Lower lobe of right lung (tissue), 2 donors: ENCODE measurements at places on chromosomes 4 and X. TPM values are rescaled to one million over a fixed set of nuclear protein-coding genes. Genes with fewer than 3 reads are reported as not detected.
A peak's percentile ranks its signal among the peaks of the same experiment; 100 is the strongest.

GRCh38 chr4:1366371-1367229 is 19.6 kb downstream of the UVSSA start:
- no peak overlapping the region for H3K27ac ChIP-seq
- peak; percentile 40 for DNase-seq
- peaks cover 13% of the 10 kb centered on the region for H3K4me1 ChIP-seq
- peaks cover 50% of the 10 kb centered on the region for H3K36me3 ChIP-seq
- H3K27me3 ChIP-seq, result no peaks in the 10 kb centered on the region

- no peak overlapping the region for H3K27ac ChIP-seq
- H3K36me3 ChIP-seq, result no peaks in the 10 kb centered on the region
- DNase-seq, result no peak
- no peak overlapping the region for H3K4me3 ChIP-seq
These were observed 371.9 kb upstream of the PITX2 start for GRCh38 chr4:110994781-110995180.

The HEPH gene
- 11.4 TPM for total RNA-seq

DNA sequence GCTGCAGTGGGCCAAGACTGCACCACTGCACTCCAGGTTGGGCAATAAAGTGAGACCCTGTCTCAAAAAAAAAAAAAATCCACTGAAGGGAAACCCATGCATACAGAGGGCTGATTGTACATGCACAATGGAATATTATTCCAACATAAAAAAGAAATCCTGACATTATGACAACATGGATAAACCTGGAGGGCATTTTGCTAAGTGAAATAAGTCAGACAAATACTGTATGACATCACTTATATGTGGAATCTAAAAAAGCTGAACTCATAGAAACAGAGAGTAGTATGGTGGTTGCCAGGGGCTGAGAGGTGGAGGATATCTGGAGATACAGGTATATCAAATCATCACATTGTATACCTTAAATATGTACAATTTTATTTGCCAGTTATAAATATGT is 102.2 kb downstream of the PPEF1 start:
- no peak for DNase-seq
- no peak overlapping the region for H3K4me3 ChIP-seq
- no peaks in the 10 kb centered on the region for H3K36me3 ChIP-seq
- H3K27ac ChIP-seq, result no peak overlapping the region
- no peaks in the 10 kb centered on the region for H3K27me3 ChIP-seq

The PDLIM5 gene
- 75.8 TPM for total RNA-seq

GRCh38 chr4:108774809-108775530 is 12.1 kb upstream of the ETNPPL start:
- DNase-seq, result peak; percentile 58
- no peaks in the 10 kb centered on the region for H3K36me3 ChIP-seq
- no peak overlapping the region for H3K4me3 ChIP-seq

The VCX3B gene
- not detected for total RNA-seq

GRCh38 chr4:176579226-176579625 is 213.5 kb downstream of the VEGFC start:
- H3K27me3 ChIP-seq, result no peaks in the 10 kb centered on the region
- no peaks in the 10 kb centered on the region for H3K4me1 ChIP-seq
- no peak overlapping the region for H3K4me3 ChIP-seq
- no peak for DNase-seq

DNA sequence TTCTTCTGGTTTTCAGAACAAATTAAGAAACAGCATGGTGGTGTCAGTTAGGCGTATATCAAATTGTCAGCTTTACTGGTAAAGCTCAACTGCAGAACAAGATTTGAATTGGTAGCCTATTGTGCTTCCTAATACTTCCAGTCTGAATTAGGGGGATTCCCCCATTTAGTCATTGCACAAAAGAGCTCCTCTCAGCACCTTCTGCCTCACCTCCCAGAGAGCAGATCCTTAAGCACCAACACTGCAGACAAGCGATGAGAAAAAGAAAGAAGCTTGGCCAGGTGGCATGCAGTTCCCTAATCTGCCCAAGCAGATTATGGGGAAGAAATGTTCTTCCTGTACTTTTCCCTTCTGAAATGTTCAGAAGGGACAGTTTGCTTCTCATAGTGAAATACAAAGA is 9.2 kb downstream of the MAP9 start:
- H3K27ac ChIP-seq, result no peak overlapping the region
- DNase-seq, result no peak
- H3K4me1 ChIP-seq, result no peaks in the 10 kb centered on the region
- H3K27me3 ChIP-seq, result no peaks in the 10 kb centered on the region

DNA sequence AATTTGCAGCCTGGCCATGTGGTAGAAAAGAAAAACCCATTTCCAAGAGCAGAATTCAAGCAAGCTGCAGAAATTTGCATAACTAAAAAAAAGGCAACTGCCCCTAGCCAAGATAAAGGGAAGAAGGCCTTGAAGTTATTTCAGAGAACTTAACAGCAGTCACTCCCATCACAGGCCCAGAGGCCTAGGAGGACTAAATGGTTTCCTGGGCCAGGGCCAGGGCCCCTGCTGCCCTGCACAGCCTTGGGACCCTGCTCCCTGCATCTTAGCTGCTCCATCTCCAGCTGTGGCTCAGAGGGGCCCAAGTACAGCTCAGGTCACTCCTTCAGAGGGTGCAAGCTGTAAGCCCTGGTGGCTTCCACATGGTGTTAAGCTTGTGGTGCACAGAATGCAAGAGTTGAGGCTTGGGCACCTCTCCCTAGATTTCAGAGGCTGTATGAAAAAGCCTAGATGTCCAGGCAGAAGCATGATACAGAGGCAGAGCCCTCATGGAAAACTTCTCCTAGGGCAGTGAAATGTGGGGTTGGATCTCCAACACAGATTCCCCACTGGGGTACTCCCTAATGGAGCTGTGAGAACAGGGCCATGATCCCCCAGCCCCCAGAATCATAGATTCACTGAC is 6.7 kb upstream of the MID2 start:
- H3K36me3 ChIP-seq, result no peaks in the 10 kb centered on the region
- no peaks in the 10 kb centered on the region for H3K27me3 ChIP-seq
- H3K27ac ChIP-seq, result no peak overlapping the region
- peaks cover 9% of the 10 kb centered on the region for H3K4me1 ChIP-seq
- DNase-seq, result no peak

DNA sequence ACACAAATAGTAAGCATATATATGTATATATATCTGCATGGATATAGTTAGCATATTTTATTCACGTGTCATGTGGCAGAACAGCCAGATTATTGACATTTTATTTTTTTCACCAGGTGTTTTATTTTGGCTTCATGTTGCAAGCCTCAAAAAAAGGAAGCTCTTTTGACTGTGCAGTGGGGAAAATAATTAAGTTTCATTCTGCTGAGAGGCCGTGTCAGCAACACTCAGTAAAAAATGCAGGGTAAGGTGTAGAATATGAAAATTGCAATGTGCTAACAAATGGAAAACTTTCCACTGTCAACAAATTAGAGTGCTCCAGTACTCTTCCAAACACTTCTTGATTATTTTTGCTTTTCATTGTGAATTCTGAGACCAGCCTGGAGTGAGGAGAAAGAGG is 511.5 kb downstream of the GLUD2 start:
- DNase-seq, result no peak
- no peak overlapping the region for H3K4me3 ChIP-seq
- no peak overlapping the region for H3K27ac ChIP-seq
- H3K36me3 ChIP-seq, result no peaks in the 10 kb centered on the region
- H3K4me1 ChIP-seq, result no peaks in the 10 kb centered on the region

DNA sequence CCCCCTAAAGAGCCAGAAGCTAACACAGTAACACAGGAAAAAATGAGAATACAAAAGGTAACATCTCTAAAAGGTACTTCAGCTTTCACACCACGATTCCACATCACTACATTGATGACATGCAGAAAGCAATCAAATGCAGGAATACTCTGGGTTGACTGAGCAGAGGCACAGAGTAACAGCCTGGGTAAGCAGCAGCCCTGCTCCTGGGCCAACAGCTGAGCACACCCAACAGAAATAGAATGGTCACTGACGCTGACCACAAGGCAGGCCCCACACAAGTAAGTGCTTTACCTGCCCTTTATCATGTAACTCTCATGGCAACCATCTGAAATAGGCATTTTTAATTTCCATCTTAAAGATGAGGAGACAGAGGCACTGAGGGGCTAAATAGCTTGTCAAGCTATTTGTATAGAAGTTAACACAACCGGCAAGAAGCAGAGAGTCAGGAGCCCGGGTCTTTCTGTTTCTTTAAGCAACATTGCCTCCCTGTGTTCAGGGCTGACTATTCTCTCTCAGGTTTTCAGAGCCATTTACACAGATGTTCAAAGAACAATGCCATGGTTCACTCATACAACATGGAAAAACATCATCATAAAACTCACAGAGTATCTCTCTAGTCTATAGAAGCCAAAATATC is 168.9 kb downstream of the ZNF674 start:
- H3K36me3 ChIP-seq, result no peaks in the 10 kb centered on the region
- H3K27me3 ChIP-seq, result no peaks in the 10 kb centered on the region
- no peak overlapping the region for H3K27ac ChIP-seq
- no peak overlapping the region for H3K4me3 ChIP-seq

GRCh38 chr4:150569998-150570535 is 11.9 kb upstream of the MAB21L2 start:
- H3K27me3 ChIP-seq, result no peaks in the 10 kb centered on the region
- no peak for DNase-seq
- no peaks in the 10 kb centered on the region for H3K4me1 ChIP-seq
- no peaks in the 10 kb centered on the region for H3K36me3 ChIP-seq
- no peak overlapping the region for H3K27ac ChIP-seq

DNA sequence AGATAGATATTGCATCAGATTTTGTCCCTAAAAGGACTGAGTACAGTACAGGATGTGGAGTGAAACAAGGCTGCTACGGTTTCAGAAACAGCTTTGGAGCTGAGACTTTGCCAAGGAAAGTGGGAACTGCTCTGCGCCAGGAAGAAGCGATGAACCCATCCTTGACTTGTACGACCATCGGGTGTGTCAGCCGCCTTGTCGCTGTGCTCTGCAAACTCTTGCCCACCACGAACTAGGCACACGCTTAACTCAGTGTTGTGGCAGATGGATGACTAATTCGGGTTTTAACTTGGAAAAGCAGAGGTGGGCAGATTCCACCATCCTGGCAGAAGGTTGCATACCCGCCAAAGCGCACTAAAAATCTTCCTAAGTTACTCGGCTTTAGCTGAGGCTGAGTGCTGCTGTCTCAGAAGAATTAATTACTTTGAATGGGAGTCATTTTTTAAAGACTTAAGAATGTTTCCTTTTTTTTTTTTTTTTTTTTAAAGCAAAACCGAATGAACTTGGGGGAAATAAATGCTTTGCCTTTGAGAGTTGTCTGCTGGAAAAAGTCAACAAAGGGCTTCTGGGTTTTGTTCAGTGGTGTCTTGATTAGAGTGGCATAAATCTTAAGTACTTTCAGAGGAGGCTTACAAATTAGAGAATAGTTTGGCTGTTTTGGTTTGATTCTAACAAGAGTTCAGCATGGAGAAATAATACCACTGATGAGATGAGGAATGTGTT is 69.5 kb downstream of the SHROOM2 start:
- DNase-seq, result no peak
- H3K36me3 ChIP-seq, result no peaks in the 10 kb centered on the region
- no peaks in the 10 kb centered on the region for H3K27me3 ChIP-seq
- H3K4me3 ChIP-seq, result no peak overlapping the region

DNA sequence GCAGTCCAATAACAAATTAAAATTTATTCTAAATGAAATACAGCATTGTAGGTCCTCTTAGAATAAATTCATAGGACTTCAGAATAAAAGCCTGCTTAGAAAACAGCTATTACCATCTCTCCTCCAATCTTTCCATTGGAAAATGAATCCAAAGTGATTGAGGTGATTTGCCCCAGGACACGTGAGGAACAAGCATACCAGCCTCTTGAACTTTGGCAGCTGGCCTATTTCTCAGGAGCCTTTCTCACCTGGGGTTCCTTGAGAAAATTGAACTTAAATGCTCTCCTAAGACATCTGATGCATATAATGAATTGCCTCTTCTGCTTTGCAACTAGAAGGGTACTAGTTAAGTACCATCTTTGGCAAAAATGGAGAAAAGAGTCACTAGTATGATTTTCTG is 13.5 kb downstream of the ARHGAP24 start:
- DNase-seq, result no peak
- no peak overlapping the region for H3K4me3 ChIP-seq
- no peaks in the 10 kb centered on the region for H3K27me3 ChIP-seq
- no peak overlapping the region for H3K27ac ChIP-seq
- H3K4me1 ChIP-seq, result no peaks in the 10 kb centered on the region
- H3K36me3 ChIP-seq, result no peaks in the 10 kb centered on the region

GRCh38 chrX:150564838-150565237 is 3.6 kb upstream of the MTM1 start:
- peaks cover 7% of the 10 kb centered on the region for H3K4me1 ChIP-seq
- no peaks in the 10 kb centered on the region for H3K36me3 ChIP-seq
- H3K4me3 ChIP-seq, result no peak overlapping the region
- H3K27ac ChIP-seq, result no peak overlapping the region
- no peaks in the 10 kb centered on the region for H3K27me3 ChIP-seq

GRCh38 chr4:62133977-62134376 is 933.9 kb downstream of the ADGRL3 start:
- no peak overlapping the region for H3K27ac ChIP-seq
- no peak for DNase-seq
- H3K4me3 ChIP-seq, result no peak overlapping the region
- H3K27me3 ChIP-seq, result no peaks in the 10 kb centered on the region

DNA sequence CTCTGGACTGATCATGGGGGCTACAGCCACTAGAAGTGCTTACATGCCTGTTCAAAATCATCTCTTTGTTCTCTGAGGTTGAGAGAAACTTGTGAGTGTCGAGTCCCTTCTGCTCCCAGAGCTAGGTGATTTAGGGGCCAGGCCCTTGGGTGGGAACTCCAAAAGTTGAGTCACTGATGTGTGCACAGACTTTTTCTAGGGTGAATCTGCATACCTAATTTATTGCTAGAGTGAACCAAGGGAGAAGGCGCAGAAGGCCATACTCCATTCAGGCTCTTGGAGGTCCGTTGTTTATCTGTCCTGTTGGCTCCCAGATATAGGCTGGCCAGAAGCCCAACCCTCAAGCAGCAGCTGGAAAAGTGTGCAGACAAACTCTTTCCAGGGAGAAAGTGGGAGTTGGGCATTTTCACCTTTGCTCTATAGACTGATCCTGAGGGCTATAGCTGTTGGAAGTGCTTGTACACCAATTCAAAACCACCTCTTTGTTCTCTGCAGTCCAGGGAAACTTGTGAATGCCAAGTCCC is 80.8 kb upstream of the ARX start:
- H3K27me3 ChIP-seq, result no peaks in the 10 kb centered on the region
- H3K36me3 ChIP-seq, result no peaks in the 10 kb centered on the region
- DNase-seq, result no peak
- H3K27ac ChIP-seq, result no peak overlapping the region

GRCh38 chrX:18995221-18995620 is 11.3 kb upstream of the PHKA2 start:
- H3K36me3 ChIP-seq, result no peaks in the 10 kb centered on the region
- H3K4me1 ChIP-seq, result no peaks in the 10 kb centered on the region
- DNase-seq, result no peak
- no peaks in the 10 kb centered on the region for H3K27me3 ChIP-seq
- H3K27ac ChIP-seq, result no peak overlapping the region
- no peak overlapping the region for H3K4me3 ChIP-seq

GRCh38 chrX:133726642-133727041 is 258.8 kb downstream of the GPC3 start:
- H3K36me3 ChIP-seq, result no peaks in the 10 kb centered on the region
- no peaks in the 10 kb centered on the region for H3K4me1 ChIP-seq
- H3K27me3 ChIP-seq, result no peaks in the 10 kb centered on the region
- no peak overlapping the region for H3K4me3 ChIP-seq
